Fibroblast of skin of scalp (primary cell): ENCODE measurements at places on chromosomes 5 and 9.

- DNase-seq: peak; percentile 74
Observed at GRCh38 chr5:128436749-128437188, 101.3 kb downstream of the FBN2 start.

GRCh38 chr9:5445886-5446285 is 4.5 kb upstream of the CD274 start:
- DNase-seq: no peak

GRCh38 chr5:67350185-67350584 is 153.6 kb upstream of the CD180 start:
- no peak for DNase-seq

DNA sequence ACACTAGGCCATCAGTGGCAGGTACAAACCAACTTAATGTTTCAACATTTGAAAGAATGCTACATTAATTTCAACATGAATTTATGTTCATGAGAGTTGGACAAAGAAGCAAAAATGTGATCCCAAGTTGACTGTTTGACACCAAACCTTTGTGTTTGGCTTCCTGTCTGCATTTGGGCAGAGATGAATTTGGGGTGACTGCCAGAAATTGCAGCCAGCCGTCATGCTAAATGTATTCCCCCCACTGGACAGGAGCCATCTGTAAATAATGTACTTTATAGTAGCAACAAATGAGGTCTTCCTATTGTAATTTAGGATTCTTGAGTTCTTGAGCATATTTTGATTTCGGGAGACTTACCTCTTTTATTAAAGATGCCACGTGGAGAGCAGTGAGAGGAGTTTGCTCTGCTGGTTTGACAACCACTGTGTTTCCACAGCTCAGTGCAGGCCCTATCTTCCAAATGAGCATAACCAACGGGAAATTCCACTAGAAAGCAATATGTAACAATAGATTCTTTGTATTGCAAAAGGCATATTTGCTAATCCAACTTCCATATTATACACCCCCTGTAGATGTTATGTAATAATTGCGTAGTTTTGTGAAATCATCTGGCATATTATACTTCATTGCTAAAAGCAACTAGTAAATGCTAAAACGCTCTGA is 27.6 kb downstream of the ALDH1A1 start:
- peak; percentile 2 for DNase-seq

DNA sequence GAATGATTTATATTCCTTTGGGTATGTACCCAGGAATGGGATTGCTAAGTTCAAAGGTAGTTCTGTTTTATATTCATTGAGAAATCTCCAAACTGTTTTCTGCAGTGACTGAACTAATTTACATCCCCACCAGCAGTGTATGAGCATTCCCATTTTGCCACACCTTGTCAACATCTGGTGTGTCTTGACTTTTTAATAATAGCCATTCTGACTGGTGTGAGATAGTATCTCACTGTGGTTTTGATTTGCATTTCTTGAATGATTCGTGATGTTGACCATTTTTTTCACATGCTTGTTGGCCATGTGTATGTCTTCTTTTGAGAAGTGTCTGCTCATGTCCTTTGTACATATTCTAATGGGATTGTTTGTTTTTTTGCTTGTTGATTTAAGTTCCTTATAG is 421.5 kb downstream of the KIAA0825 start:
- no peak for DNase-seq

DNA sequence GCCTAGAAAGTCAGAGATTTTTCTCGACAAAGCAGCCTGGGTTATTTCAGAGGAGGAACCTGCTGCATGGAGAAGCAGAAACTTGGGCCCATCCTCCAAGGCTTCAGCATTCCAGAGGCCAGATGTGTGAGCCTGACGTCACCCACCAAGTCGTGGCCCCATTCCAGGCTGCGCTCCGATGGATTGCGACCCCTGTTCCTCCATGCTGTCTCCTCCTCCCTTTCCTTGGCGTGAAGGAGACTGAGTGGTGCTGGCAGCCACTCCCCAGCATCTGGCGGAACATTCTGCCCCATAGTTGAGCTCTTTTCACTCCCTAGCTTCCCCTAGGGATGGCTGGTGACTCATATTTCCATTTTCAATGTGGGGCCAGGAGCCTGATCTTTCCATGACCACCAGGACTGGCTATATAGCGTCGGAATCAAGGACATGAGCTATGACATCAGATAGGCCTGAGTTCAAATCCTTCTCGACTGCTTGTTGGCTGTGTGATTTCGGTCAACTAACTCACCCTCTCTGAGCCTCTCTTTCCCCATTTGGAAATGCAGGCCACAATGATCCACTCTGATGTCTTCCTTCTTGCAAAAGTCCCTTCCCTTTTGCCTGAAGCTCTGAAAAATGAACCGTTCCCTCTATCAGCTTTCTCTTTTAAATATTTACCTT is 24.5 kb upstream of the DUSP1 start:
- peak; percentile 98 for DNase-seq

DNA sequence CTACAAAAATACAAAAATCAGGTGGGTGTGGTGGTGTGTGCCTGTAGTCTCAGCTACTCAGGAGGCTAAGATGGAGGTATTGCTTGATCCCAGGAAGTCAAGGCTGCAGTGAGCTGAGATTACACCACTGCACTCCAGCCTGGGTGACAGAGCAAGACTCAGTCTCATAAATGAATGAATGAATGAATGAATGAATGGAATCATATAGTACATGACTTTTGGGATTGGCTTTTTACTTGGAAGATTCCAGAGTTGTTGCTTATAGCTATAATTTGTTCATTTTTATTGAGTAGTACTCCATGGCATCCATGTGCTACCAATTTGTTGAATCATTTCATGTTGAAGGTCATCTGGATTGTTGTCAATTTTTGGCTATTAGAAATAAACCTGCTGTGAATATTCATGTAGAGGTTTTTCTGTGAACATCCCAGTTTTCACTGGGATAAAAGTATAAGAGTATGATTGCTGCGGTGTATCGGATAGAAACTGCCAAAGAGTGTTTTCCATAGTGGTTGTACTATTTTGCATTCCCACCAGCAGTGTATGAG is 19.9 kb downstream of the ERBIN start:
- peak; percentile 30 for DNase-seq
